CD4-positive, alpha-beta T cell (primary cell): ENCODE measurements at places on chromosomes 16 and 17.

- DNase-seq: no peak
Measured at GRCh38 chr17:81422776-81423697, 27.8 kb downstream of the BAHCC1 start.

DNA sequence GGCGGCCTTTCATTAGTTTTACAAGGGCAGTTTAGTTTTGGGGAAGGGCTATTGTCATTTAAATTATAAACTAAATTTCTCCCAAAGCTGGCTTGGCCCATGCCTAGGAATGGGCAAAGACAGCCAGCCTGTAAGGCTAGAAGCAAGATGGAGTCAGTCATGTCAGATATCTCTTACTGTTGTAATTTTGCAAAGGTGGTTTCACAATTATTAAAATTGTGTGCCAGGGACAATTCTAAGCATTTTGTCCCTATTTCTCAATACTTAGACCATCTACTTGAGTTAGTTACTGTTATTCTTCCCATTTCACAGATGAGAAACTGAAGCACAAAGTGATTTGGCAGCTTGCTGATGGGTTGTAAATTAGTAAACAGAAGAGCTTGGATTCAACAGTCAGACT lies 467.7 kb upstream of the GOT2 start:
- DNase-seq: no peak

DNA sequence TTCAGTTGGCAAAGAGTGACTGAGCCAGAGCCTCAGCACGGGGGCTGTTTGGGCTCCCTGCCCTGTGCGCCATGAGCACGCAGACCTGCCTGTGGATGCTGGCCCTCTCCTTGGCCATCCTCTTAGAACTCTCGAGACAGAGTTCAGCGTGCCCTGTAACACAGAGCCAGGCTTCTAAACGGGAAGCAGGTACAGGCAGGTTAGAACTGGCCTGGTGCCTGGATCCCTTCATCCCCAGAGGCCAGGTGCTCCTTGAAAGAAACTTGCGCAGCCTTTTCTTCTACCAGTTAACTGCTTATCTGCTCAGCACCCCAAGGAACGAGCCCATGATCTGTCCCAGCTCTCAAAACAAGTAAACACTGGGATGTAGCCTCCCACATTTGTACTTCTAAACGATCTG lies 6.9 kb downstream of the CCNF start:
- no peak for DNase-seq

DNA sequence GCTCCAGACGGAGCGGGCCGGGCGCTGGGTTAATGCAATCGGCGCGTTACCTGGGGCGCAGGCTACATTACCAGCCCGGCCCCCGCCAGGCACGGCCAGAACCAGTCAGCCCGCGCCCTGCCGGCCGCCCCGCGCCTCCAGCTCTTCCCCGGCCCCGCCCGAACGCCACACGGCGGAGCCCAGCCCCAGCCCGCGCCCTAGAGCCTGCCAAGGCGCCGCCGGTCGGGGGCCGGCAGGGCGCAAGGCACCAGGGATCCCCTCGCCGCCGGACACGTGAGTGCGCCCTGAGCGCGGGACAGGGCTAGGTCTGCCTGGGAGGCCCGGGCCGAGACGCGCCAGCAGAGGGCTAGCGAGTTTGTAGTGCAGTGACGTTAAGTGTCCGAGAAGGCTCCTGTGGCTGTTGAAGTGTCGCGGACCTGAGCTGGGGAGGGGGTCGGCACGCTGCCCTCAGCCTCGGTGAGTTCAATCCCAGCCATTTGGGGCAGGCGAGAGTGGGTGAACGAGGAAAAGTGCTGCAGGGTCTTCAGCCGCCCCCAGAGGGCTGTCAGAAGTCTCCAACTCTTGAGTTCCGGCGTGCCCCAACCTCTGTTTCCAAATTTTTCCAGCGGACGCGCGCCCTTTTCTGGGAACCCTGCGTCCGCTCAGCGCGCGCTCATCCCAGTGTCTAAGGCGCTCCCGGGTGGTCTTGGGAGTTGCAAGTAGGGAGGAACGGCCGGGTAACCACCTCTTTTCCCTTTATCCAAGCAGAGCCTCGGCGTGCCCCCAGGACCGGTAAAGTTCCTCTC lies at the start of gene SLC6A2:
SLC6A2 (plus strand) TSS at position 92 of the 785 bp plus-strand sequence. CDS start 707 bp downstream, outside the sequence.
- DNase-seq: no peak

GRCh38 chr17:49727380-49727779 lies 19.6 kb upstream of the SLC35B1 start:
- DNase-seq: no peak

DNA sequence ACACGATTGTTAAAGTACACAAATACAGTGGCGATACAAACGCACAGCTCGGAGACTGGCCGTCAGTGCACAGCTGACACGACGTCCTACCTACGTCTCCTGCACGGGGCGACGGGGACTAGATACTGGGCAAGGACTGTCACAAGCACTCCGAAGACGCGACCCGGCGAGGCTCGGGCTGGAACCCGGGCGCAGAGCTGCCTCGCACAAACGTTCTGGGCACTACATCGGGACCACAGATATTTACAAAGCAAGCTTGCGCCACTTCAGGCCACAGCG lies 13.8 kb downstream of the SLC16A3 start:
- no peak for DNase-seq

DNA sequence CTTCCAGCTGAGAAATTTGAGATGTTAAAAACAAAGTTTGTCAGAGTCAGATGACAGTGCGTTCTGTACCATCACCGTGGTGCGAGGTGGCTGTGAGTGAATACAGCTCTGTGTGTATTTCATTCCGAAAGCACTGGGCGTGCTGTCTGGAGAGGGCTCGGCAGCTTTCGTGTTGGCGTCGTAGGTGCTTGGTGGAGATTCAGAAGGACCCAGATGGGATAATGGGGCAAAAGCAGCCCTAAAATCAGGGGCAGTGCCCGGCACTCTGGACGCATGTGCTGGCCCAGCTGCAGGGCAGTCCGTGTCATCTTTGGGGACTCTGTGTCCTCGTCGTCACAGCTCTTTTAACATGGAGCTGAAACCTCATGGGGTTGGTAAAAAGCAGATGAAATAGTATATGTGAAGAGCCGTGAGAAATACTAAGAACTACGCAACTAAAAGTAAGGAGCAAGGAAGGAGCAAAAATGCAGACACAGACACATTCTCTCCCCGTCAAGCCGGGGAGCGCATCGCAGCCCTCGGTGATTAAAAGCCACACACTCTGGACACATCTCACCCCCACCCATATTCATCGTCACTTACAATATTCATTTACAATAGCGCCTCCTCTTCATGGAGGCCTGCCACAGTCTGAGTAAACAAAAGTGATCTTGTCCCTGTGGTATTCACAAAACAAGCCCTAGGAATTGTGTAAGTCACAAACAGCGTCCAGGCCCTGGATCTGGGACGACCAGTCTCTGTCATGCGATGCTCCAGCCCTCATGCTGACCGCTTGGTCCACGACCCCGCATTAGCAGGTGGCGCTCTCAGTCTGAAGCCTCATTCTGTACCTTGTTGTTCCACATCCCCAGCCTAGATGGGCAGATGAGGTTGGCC lies 206.7 kb downstream of the RPTOR start:
- DNase-seq: no peak

DNA sequence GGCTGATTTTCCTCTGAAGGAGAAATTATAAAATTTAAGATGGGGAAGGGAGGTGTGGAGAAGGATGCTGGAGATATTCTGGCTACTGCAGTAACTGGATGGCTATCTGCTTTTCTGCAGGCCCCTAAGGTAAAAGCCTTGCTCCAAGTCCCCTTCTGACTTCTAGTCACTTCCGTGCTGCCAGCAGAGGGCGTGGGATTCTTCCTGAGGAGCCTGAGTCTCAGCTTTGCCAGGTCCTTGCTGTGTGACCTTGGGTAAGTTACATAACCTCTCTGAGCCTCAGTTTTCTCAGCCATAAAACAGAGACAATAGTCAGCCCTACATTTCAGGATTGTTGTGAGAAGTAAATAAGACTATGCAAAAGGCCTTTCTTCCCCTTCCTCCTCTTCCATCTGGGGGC lies 24.3 kb upstream of the TMEM220 start:
- peak; percentile 17 for DNase-seq

DNA sequence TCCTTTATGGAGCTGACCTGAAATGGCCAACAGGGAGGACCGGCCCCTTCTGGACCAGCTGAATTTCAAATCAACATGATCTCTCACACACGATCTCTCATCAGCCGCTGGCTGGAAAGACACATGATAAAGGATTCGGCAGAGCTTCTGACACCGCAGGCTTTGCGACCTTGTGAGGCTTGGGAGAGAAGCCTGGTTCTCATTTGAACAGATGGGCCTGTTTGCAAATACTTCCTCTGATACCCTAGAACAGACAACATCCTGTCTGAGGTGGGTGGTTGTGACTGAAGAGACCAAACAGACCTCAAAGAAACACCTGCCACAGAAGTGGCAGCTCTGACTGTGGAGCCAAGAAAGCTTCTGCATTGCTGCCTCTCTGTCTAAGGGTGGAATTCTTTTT lies 77.9 kb upstream of the SDK2 start:
- DNase-seq: peak; percentile 74
